NCI-H1105 (cell line): ENCODE measurements at places on chromosomes 4 and X.
A peak's percentile ranks its signal among the peaks of the same experiment; 100 is the strongest.

- no peak for DNase-seq
Observed at GRCh38 chr4:61312526-61312925, 112.4 kb downstream of the ADGRL3 start.

DNA sequence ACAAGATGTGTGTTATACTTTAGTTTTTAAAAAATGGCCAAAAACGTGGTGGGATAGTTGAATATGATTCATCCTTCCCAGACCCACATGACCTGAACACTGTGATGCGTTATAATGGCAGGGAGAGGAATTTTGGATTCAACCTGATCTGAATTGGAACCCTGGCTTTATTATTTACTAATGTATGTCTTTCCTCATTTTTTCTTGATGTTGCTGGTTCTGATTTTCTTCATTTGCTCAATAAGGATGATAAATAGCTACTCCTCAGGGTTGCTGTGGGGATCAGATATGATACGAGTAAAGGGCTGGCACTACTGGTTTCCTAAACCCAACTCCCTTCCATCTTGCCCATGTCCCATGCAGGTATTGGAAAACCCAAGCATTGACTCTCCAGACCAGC lies 24.2 kb upstream of the ACSL1 start:
- DNase-seq, result no peak

DNA sequence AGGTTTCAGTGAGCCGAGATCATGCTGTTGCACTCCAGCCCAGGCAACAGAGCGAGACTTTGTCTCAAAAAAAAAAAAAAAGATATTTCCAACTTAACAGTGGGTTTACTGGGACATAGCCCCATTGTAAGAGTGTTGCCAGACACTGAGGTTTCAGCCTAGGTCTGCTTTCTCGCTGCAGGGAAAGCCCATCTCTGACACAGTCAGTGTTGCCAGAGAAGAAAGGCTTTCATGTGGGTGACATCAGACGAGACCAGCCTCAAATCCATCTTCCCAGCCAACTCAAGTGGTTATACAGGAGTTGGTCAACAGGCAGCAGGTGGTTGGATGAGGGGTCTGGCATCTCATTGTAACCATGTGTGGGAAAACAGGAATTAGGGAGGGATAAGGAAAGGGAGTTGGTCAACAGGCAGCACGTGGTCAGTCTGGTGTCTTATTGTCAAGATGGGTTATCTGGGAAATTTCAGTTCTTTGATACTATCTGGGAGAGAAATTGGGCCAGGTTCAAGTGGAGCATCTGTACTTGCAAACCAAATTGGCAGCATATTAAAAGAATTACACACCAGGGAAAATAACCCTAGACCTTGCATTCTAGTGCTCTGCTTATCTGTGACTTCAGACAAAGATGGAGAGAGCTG lies 41.1 kb downstream of the NELFA start:
- no peak for DNase-seq

DNA sequence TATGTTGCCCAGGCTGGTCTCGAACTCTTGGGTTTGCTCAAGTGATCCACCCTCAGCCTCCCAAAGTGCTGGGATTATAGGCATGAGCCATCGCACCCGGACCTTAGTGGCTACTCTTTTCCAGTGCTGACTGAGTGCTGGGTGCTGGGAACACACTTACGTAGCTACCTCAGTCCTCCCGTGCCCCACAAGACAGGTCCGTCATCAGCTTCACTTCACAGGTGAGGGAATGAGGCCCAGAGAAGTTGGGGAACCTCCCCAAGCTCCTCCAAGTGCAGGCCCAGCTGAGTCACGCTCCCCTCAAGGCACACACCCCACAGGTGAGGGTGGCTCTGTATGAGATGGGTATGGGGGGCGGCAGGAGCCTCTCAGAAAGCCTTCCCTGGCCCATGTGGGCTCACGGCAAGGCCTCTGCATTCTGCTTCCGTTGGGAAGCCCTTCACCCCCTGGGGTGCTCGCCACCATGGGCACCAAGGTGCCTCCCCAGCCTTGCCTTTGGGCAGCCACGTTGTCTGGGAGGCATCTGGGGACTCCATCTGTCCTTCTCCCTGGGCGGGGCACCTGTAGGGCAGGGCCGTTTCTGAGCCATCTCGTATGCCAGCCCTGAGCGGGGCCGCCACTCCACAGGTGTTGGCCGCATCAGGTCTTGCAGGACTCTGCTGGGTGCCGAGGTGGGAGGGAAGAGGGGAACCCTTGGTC lies 28.4 kb downstream of the NSG1 start:
- no peak for DNase-seq

DNA sequence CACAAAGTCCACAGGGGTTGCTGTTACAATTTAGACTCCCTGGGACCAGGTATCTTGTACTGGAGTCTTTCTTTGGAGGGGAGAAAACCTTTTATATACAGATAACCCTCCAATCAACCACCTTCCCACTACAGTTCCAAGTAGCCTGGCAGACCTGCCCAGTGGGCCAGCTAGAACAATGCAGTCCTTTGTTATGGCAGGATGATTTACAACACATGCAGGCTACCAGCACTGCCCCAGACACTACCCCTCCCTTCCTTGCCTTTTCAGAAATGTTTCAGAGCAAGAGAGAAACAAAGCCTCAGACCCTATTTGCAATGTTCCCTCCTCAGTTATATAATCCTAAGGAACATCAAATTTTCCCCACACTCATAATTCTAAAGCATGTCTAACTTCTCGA lies 11.1 kb downstream of the RASL11B start:
- DNase-seq, result no peak

DNA sequence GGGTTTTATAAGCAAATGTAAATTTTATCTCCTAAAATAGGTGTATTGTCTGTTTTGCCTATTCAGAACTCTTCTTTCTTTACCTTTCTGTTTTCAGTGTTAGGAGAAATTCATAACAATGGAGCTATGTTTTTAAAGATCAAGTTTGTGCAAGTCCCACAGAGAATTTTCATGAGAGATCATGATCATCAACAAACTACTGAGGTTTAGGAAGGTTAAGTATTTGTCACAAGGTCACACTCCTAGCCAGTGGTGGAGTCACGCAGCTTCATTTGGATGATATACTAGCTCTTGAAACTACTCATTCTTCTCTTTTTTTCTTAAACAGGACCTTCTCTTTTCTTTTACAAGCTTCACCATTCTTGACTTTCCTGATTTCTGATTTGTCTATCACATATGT lies 892.6 kb upstream of the FRG1 start:
- no peak for DNase-seq

- DNase-seq, result no peak
Observed at GRCh38 chrX:110146521-110146920, 143.6 kb downstream of the TMEM164 start.

DNA sequence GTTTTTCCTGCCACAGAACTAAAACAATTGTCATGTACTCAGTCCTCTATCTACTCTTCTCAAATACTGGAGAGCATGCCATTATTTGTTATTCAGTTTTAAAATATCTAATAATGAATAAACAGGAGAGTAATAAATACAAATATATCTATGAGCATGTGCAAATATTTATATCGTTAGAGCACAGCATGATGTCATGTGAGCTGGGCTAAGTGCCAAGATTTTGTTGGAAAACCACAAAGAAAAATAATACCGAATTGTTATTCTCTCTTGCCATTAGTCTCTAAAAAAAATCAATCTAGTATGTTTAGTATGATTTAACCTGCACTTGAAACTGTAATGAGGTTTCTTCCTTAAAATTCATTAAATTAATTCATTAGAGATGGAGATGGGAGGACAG lies 97.3 kb downstream of the DDX60 start:
- peak; percentile 19 for DNase-seq

DNA sequence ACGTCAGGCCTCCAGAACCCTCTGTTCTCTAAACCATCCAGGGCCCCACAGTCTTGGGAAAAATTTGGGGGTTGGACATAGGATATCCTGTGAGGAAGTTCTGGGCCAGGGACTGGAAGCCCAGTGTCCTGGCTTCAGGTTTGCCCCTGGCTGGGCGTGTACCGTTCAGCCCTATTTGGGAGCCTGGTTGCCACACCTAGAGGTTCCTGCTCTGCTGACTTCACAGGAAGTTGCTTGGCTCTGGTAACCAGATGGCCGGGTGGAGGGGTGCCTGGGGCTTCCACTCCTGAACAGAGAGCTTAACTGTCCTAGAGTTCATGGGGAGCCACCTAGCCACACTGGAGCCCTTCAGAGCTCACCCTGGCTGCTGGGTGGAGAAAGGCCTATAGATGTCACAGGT lies 1.1 kb downstream of the TAFAZZIN start:
- DNase-seq, result no peak

- DNase-seq, result no peak
Observed at GRCh38 chr4:188372058-188372457, 232.8 kb downstream of the TRIML1 start.

GRCh38 chr4:13399257-13399656 lies 84.9 kb downstream of the RAB28 start:
- no peak for DNase-seq

- no peak for DNase-seq
Observed at GRCh38 chr4:41315862-41316261, 59.1 kb downstream of the UCHL1 start.

- no peak for DNase-seq
Observed at GRCh38 chrX:46317163-46317562, 228.1 kb downstream of the ZNF674 start.

DNA sequence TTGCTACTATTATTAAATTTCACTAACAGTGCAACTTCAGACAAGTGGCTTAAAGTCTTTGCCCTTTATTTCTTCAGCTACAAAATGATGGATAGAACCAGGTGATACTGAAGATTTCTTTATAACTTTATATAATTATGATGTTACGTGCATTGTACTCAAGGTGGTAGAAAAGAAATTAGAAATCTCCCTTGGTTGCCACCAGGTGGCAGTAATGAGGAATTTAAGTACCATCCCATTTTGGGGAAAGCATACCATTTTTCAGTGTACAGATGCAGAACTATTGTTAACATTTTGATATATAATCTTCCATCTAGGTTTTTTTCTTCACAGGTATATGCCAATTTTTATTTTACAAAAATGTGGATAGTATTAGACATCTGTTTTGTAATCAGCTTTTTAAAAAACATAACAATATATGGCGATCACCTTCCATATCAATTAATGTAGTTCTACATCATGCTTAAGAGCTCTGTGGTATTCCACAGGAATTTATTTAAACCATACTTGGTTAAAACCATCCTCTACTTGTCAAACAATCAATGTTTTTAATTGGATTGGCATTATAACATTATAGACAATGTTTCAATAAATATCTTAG lies 37.7 kb upstream of the RAB33B start:
- DNase-seq, result no peak

GRCh38 chr4:188975271-188975670 lies 836.0 kb downstream of the TRIML1 start:
- no peak for DNase-seq

- no peak for DNase-seq
Observed at GRCh38 chrX:25013632-25014365, 2.0 kb downstream of the ARX start.

- no peak for DNase-seq
Observed at GRCh38 chr4:119093042-119093827, 42.4 kb upstream of the MYOZ2 start.
